RCC 7860 (cell line): ENCODE measurements at places on chromosomes 7 and 10.

DNA sequence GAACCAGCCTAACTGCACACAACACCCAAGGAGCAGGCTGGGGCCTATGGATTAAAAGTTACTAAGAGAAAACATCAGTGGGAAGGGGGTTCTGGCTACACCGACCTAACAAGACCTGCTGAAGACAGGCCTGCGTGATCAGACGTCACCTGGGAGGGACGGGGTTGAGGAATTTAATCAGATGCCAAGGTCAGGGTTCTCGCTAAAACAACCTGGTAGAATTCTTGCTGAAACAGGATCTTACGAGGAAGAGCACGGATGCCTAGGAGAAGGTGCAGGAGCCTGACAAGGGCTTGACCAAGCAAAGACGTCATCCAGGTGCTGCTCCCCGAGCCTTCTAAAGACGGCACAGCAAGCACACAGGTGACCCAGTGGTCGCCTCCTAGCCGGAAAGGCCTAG lies 1.6 kb downstream of the IDI2 start:
- DNase-seq: no peak

GRCh38 chr10:88066319-88066718 lies 202.9 kb downstream of the PTEN start:
- DNase-seq: no peak

DNA sequence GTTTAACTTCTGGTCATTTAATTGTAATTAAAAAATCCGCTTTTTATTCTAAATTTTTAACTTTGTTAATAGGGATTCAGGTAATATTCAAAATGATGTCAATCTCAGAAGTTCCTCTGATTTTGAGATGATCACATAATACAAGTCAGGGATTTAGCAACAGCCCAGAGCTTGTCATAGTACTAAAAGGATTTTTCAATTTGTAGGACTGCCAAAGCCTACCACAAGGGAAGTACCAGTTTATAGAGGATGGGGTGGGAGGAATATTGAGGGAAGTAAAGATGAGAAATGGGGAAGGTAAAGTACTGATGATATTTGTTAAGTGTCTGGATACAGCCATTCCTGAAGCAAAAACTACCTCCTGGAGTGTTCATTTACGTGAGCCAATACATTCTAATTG lies 278.2 kb upstream of the TEX47 start:
- no peak for DNase-seq

GRCh38 chr7:94092980-94093379 lies 88.8 kb upstream of the BET1 start:
- no peak for DNase-seq

DNA sequence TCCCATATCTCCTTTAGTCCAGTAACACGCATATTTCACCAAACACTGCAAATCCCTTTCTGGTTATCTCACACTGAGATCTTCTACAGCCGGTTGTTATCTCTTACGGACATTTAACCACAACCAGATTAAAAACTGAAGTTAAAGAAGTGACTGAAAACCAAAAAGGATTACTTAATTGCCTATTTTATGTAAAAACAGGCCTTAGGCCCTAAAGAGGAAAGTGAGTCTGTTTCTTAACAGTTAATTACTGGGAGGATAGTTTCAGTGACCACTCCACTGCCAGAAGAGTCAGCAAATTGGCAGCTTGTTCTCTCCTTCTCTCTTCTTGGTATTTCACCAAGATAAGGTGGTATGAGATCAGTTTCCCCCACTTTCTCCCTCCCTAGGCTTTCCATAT lies 161.9 kb upstream of the MEOX2 start:
- DNase-seq: no peak

DNA sequence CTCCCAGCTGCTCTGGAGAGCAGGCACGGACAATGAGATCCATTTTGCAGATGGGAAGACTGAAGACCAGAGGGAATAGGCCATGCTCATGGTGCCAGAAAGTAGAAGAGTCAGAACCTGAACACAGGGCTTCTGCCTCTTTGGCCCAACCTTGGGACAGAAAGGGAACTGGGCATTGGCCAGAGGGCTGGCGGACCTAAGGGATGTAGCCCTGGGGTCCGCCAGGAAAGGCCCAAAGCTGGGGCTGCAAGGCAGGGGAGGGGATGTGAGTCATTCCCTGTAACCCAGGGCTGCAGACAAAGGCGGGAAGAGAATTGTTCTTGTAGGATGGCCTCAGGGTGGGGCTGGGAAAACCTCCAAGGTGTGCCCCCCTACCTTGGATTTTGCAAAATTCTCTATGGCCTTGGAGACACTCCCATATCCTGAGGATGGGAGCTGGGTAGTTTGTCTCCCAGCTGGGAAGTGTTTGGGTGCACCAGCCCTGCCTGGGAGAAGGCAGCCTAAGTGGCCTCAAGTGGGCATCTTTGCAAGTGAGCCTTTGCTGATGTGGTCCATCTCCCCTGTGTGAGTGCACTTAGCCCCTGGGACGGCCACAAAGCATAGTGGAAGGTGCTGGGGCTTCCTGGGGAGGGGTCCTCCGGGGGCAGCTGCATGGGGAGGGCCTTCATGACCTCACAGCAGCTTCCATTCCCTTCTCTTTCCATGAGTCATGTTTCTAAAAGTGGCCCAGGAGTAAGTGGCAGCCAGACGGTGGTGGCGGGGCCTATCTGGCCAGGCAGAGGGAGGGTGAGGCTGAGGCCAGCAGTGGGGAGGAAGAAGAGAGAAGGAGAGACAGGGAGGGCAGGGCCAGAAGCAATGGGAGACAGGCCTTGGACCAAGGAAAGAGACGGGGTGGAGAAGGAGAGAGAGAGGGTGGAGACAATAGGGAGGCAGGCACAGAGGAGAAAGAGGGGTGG lies 9.2 kb downstream of the AQP1 start:
- no peak for DNase-seq

- DNase-seq: no peak
Observed at GRCh38 chr10:26310361-26310760, 93.8 kb downstream of the GAD2 start.

- peak; percentile 28 for DNase-seq
Observed at GRCh38 chr7:129210256-129210988, 14.4 kb upstream of the AHCYL2 start.

DNA sequence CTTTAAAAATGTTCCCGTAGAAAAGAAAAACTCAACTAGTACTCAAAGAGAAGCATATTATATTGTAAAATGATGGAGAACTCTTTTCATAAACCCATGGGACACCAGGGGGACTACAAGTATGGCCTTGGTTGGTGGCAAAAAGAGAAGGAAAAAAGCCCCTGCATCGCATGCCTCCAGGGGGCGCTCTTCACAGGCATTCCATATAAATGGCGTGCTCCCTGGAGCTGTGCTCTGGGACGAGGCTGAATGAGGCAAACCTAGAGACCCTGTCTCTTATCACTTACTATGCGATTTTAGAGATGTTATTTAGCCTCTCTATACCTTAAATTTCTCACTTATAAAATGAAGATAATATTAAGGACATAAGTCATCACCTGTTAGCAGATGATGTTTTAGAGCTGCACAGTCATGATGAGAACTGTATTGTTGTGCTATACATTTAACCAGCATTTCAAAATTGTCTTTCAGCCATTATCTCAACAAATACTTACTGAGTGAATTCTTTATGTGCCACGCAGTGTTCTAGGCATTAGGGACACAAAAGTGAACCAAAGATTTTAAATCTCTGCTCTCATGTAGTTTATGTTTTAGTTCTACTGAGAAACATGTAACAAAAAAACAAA lies 105.8 kb downstream of the ARHGAP21 start:
- peak; percentile 36 for DNase-seq

DNA sequence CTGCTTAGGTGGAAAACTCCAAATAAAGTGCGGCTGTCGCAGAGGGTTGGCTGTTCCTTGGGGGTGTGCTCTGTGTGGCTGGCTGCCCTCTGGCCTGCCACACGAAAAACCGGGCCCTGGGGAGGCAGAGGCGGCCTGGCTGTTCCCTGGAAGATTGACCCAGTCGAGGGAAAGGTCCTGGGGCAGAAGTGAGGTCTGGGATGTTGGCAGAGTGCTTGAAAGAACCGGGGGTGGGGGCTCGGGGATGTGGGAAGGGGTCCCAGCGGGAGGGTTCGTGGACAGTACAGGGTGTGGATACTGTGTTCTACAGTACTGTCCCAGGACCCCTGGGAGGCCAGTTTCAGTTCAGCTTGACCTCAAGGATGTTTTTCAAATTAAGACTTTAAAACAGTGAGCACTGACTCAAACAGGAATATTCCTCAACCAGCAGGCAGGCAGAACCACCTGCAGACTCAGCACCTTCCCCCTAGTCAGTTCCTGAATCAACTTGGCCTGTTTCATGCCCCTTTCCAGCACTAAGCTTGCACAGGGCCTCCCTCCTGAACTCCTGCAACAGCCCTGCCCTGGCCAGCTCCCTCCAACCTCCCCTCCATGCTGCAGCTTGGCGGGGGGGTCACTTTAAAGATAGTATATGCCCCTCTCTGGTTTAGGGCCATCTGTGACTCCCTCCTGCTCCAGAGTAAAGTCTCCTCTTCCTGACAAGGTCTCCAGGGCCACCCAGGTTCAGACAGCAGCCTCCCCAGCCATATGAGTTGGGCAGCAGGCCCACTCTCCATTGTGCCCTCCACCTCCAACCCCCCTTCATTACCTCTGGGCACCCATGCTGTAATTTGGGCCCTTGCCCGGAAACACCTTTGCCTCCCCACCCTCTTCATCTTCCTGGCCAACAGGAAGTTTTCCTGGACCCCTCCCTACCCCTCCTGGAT lies 3.2 kb upstream of the ATP6V1F start:
- no peak for DNase-seq

DNA sequence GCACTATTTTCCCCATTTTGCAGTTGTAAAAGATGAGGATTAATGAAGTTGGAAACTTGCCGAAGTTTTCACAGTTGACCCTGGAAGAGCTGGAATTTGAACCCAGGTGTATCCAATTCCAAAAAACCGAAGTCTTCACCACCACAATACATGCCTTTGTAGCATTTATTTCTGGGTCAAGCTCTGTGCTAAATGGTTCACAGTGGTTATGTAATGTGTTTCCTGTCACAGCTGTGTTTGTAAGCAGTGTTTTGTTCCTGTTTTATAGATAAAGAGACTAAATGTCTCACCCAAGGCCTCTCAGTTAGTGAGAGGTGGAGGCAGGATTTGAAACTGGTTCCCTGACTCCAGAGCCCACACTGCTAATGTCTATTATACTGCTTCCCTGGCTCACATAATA lies 17.6 kb downstream of the SFTPA2 start:
- no peak for DNase-seq

- no peak for DNase-seq
Observed at GRCh38 chr7:24669971-24670591, 87.2 kb downstream of the GSDME start.

GRCh38 chr10:43220657-43221418 lies 46.0 kb downstream of the RASGEF1A start:
- no peak for DNase-seq

DNA sequence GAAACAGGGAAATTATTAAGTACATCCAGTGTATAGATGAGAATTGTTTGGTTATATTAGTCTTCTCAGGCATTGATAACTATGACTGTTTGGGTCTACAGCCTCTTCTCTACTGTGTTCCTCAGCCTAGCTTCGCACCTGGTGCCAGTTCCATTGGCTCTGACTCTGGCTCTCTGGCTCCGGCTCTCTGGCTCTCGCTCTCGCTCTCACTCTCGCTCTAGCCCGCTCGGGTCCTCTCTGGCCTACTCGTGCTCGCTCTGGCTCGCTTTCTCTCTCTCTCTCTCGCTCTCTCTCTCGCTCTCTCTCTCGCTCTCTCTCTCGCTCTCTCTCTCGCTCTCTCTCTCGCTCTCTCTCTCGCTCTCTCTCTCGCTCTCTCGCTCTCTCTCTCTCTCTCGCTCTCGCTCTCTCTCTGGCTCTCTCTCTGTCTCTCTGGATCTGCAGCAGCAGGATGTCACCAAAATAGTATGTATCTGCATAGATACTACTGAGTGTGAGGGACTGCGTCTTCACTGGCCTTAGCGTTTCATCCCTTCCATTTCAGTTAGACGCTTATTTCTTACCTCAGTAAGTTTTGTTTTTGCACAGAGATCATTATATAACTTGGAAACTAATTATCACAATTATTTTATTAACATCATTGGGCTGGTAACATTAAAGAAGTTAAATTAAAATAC lies 6.5 kb upstream of the SSBP1 start:
- no peak for DNase-seq

- no peak for DNase-seq
Observed at GRCh38 chr10:8095959-8096358, 41.5 kb downstream of the GATA3 start.

- DNase-seq: no peak
Observed at GRCh38 chr7:116799916-116800315, 62.5 kb upstream of the CAPZA2 start.

DNA sequence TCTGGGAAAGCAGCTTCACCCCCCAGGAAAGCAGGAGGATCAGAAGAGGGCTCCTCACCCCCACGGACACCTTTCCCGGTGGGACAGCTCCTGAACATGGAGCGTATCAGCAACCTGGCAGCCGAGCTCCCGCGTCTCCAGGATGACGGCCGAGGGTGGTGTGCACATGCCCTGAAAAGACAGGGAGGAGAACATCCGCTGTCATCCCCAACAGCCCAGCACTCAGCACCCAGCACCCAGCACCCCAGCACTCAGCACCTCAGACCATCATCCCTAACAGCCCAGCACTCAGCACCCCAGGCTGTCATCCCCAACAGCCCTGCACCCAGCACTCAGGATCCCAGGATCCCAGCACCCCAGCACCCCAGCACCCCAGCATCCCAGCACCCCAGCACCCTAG lies 3.9 kb upstream of the CFAP46 start:
- DNase-seq: no peak

DNA sequence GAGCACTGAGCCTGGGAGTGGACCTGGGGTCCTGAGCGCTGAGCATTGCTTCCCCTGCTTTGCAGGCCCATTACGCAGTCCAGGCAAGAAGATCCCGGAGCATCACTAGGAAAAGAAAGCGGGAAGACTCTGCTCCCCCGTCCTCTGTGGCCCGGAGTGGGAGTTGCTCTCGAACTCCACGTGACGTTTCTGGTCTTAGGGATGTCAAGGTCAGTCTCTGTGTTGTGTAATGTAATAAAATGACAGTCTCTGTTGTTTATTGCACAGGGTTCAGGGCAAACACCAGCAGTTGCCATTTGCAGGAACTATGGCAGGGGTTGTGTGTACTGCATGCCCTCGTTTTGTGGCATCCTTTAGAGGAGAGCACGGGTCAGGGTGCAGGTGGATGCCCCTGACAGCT lies 10.0 kb downstream of the IDI2 start:
- no peak for DNase-seq

- DNase-seq: no peak
Observed at GRCh38 chr10:60613434-60613833, 164.8 kb upstream of the CDK1 start.

- DNase-seq: no peak
Observed at GRCh38 chr10:107098326-107098725, 66.2 kb downstream of the SORCS1 start.

GRCh38 chr10:97715259-97715874 lies 1.8 kb downstream of the MARVELD1 start:
- DNase-seq: no peak

GRCh38 chr7:113796557-113796956 lies 122.3 kb downstream of the PPP1R3A start:
- DNase-seq: no peak
